HCEC 1CT (cell line): ENCODE measurements at places on chromosomes 7 and 10.

DNA sequence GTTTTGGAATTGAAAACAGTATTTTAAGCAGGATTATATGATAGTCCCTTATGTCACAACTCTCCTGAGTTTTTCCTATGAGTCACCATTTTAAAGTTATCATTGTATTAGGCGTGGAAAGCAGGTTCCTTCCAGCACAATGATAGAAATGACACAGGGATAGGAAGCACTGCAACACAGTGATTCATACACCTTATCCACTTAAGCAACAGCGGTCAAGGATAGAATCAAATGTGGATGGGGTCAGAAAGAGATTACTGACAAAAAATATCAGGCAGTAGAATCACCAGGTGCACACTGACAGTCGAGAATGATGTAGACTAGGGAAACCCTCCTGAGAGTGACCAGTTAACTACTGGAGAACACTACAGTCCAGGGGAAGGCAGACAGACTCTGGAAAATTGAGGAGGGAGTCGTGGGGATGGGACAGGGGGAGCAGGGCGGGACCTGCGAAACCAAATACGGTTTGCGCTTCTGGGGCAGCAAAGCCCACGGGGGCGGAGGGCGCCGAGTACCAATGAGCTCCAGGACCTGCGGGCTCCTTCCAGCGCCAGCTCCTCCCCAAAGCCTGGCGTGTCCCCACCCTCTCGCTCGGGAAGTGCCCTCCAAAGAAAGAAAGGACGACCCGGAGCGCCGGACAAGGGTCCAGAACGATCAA is 479 bp downstream of the PNPLA8 start:
- DNase-seq, result peak; percentile 76

GRCh38 chr7:88615336-88615735 is 144.2 kb upstream of the ZNF804B start:
- DNase-seq, result no peak

DNA sequence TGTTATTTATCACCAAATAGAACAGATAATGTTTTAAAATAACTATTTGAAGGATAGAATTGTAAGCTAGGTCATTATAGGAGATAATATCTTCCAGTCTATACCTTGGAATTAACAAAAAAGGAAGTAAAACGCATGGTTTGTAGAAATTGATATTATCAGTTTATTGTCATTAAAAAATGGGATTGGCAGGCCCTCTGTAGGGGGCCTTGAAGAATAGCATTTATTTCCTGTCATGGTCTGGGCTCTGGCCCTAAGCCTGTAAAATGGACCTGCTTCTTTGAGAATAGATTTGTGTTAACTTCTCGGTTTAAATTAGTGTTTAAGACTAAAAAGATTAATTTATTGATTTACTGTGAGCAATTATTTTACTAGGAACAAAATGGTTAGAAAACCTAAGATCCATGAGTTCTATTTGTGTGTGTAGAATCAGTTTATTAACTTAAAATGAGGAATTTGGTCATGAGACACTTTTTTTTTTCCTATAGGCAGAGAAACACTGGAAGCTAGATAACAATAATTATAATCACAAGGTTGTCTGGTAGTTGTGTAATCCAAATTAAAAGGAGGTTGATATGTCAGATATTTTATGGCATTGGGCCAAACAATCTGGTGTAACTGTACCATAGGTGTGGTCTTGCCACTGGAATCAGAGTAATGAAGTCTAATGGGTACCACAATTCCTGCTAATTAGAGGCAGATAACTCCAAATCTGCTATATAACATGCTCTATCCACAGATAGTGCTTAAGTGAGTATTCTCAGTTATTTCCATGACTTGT is 197.4 kb upstream of the FOXP2 start:
- DNase-seq, result peak; percentile 12

- no peak for DNase-seq
Observed at GRCh38 chr10:47195274-47195885, 104.6 kb upstream of the GDF10 start.

DNA sequence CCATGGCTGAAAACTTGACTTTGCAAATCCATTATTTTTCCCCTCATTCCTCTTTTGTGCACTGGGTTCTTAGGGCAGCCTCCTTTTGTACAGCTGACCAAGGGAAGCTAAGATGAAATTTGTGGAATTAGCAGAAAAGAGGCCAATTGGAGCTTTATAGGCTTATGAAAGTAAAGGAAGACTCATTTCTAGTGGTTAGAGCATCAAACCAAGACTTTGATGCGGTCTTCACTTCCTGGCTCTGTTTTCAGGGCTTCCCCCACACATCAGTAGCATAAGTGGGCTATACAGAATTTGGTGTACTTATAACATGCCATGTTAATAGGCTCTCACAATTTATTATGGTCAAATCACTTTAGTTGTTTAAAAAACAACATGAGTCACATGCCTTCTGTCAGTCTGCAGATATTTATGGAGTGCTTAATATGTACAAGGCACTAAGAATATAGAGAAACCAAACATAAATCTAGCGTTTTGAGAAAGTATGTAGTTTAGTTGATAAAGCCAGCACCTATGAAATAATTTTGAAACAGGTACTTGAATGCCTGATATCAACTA is 5.7 kb downstream of the AUTS2 start:
- DNase-seq, result no peak

GRCh38 chr7:74569501-74570075 is 87.9 kb upstream of the GTF2I start:
- no peak for DNase-seq

DNA sequence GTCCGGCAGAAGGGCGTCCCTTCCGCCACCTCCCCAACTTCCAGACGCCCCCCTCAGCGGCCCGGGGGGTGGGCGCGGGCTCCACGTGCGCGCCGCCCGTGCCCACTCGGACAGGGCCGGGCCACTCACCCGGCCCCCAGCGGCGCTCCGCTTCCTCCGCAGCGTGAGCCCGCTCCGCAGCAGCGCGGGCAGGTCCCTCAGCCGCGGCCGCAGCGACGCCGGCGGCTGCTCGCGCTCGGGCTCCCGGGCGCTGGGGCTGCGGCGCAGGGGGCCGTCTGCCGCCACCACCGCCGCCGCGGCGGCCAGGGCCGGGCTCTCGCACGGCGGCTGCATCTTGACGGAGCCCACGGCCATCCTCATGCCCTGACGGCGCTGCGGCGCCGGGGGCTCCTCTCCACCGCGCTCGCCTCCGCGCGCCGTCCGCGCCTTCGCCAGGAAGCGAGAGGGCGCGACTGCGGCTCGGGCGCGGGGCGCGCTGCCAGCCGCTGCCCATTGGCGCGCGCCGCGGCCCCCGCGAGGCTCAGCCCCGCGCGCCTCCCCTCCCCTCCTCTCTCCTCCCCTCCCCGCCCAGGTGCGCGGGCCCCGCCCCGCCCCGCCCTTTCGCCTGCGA is at the start of gene RAPGEF5:
Gene RAPGEF5 (minus strand): TSS at position 454 of the 610 bp plus-strand sequence. CDS start 94 bp downstream, at position 360.
- DNase-seq, result no peak

DNA sequence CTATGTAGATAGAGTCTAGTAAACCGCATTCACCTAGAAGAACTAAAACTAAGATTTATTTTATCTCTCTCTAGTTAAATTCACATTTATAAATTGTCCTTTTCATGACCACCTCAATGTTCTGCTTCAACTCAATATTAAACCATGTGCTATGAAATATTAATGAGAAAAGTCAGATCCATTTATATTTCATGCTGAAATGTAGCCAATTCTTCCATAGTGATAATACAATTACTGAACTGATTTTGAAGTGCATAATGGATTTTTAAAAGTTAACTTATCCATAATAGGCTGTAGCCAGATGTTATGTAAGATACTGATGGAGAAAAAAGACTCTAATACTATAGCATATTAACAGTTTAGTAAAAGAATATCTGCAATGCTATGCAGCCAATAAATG is 479.7 kb upstream of the PCDH15 start:
- no peak for DNase-seq
